ENCODE measurements at places on chromosomes 6 and 20.
A peak's percentile ranks its signal among the peaks of the same experiment; 100 is the strongest.

GRCh38 chr6:150450918-150451317 lies 82.1 kb downstream of the IYD start:
- DNase-seq: no peak

DNA sequence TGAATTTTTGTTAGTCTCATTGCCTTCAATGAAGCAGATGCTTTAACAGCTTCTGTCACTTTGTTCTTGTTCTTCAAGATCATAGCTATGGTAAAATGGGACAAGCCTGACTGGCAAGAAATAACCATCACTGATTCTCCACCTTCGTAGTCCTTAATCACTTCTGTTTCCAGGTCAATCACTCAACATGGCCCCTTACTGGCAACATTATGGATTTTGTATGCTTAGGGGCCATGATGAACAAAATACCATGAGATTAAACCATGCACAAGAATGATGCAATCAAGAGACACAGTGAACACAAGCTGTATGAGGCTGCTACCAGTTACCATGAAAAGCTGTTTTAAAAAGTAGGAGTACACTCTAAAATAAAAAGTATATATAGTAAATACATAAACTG lies 32.8 kb downstream of the ADNP start:
- DNase-seq: no peak

GRCh38 chr20:8530022-8530421 lies 398.0 kb downstream of the PLCB1 start:
- DNase-seq: no peak

DNA sequence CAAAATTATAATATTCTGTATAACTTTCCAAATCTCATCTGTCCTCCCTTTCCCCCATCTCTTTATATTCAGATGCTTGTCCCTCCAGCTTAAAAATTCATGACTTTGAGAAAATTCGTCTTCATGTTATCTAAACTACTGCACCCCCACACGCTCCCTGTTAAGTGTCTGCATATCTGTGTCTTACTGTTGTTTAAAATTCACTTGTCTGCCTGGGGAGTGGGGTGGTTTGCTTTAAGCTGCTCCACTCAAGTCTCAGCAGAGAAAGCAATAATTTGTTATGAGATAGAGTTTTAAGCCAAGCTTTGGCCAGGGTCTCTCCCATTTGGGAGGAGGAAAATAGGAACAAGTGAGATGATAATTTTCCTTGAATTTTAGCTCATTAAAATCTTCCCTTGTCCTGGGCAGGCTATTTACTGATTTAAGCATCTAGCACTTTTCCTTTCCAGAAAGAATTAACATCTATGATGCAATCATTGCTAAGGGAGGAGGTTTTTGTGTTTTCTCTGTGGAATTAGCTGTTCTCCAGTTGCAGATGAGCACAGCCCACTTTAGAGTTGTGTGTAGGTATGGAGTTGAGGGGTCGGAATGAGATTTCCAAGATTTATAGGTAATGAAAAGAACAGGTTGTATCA lies 36.8 kb downstream of the MTHFD1L start:
- DNase-seq: no peak

DNA sequence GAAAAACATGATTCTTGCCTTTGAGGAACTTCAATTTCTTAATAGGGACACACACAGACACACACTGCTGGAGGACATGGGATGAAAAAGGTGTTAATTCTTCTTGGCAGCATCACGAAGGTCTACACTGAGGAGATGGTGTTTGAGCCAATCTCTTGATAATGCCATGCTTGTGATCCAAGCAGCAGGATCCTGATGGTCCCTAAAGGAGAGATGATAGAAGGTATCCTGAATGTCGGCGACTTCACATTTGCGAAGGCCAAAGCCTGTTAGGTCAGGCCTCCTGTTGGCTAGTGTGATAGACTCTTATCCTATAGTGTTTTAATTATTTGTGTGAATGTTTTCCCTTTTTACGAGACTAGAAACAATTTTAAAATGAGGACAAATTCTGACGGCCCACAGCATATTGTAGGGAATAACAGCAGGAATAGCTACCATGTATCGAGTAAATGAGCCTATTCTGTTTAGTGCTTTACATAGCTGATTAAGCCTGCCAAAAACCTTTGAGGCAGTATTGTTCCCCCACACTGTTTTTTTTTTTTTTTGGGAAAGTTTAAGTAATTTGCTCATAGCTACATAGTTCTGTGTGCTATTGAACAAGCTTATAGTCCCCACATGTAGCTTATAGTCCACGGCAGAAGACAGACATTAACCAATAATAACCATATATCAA lies 15.3 kb upstream of the TFB1M start:
- no peak for DNase-seq

- no peak for DNase-seq
These were observed 418.5 kb upstream of the BTBD3 start for GRCh38 chr20:11499101-11499634.

- no peak for DNase-seq
These were observed 289.6 kb downstream of the RIMS1 start for GRCh38 chr6:72175916-72176315.

DNA sequence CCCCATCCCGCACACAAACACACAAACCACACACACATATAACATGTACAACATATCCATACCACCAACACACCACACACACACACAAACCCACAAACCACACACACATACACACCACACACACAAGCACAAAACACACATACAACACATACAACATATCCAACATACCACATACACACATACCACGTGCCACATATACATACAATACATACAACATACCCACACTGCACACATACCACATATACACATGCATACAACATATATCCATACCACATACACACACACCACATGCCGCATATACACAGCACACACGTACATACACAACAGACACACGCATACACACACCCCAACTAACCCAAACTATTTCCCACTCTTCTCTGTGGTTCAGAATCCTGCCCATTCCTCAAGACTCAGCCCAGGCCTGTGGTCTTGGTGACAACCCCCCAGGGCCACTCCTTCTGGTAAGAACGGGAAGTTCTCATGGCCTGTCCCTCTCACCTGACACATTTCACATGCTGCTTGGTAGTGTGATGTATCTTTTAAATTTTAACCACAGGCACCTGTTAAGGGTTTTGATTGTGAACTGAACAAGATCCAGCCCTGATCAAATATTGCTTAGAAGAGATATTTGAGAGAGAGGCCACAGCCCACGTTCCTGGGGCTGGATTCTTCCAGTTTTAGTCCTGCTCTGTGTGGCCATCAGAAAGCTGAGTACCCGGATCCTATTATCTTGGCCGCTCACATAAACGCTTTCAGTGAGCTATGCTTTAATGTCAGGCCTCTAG lies 55.9 kb upstream of the KCNK16 start:
- DNase-seq: no peak

GRCh38 chr20:4088766-4089165 lies 73.4 kb upstream of the RNF24 start:
- DNase-seq: no peak

DNA sequence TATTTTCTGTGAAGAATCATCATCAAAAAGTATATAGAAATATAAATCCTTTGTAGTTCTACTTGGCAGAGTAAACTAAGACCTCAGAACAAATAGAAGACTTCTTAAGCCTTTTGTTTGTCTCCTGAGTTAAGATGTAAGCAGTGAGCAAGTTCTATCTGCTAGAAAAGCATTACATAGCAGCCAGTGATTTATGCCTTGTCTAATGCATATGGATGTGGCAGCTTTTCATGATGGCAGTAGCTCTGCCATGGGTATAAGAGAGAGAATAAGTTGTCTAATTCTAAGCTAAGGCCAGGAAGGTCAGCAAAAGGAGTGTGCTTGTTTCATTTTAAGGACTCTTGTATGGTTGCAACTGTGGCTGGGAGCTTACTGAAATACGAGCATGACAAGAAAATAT lies 920.2 kb downstream of the GRIK2 start:
- DNase-seq: no peak

DNA sequence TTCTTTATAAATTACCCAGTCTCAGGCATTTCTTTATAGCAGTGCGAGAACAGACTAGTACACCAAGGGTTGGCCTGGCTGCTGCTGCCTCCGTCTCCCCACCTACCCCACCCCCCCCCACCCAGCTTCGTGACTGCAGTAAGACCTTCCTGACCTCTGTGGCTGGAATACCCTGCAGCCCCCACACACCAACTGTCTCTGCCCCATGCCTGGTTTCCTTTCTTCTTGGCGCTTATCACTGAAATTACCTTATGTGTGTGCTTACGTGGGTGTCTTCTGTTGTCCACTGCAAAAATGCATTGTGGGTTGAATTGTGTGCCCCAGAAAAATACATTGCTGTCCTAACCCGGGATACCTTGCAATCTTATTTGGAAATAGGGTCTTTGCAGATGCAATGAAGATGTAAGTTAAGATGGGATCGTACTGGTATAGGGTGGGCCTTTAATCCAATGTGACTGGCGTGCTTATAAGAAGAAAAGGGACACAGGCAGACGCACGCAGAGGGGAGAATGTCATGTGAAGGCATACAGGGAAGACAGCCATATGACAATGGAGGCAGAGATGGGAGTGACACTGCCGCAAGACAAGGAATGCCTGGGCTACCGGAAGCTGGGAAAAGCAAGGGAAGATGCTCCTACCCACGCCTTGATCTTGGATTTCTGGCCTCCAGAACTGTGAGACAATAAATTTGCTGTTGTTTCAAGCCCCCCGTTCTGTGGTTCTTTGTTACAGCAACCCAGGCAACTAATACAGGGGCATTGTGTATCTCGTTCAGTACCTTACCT lies 15.4 kb downstream of the SYNJ2 start:
- DNase-seq: no peak

- DNase-seq: no peak
These were observed 1087.6 kb upstream of the CITED2 start for GRCh38 chr6:140462076-140462452.

DNA sequence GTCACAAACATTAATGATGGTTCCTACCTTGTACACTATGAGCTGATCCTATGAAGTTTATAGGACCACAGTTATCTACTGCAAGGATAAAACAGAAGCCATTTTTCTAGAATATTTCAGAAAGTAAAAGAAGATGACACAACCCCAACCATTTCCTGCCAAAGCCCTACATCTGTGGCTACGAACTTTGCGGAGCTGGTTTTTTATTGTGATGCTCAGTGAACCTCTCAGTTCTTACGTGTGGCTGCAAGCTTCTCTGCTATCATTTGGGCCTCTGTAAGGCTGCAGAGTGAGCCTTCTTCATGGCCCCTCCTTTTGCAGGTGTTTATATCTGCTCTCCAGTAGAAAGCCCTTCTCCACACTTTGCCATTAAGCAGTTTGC lies 17.8 kb upstream of the TAGAP start:
- no peak for DNase-seq

- peak; percentile 50 for DNase-seq
These were observed at the start of gene ANKS1A for GRCh38 chr6:34888874-34889555. Gene ANKS1A, plus strand, starts transcription at chr6:34889255. Its CDS starts 148 bp downstream, at chr6:34889403.

DNA sequence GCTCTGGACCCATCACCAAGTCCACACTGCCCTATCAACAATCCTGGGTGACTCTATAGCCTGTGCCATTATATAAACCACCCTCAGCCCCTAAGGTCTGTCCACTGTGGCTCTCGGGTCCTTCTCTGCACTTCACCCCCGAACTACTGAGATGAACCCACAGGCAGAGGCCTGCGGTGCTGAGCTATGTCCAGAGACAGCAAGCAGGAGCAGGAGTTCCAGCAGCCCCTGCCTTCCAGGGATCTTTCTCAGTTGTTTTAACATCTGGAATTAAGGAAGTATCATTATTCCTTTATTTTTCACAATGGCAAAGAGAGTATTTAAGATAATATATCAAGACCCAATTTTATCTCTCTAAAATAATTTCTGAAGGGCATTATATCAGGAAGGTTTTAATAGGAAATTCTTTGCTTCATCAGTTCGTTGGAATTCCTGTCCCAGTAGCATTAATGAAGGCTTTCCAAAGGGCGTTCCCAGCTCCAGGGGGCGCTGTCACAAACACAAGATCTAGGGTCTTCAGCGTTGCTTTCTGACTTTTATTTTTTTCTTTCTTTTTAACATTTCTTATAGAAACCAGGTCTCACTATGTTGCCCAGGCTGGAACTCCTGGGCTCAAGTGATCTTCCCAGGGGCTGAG lies 27.3 kb downstream of the RRBP1 start:
- DNase-seq: no peak

DNA sequence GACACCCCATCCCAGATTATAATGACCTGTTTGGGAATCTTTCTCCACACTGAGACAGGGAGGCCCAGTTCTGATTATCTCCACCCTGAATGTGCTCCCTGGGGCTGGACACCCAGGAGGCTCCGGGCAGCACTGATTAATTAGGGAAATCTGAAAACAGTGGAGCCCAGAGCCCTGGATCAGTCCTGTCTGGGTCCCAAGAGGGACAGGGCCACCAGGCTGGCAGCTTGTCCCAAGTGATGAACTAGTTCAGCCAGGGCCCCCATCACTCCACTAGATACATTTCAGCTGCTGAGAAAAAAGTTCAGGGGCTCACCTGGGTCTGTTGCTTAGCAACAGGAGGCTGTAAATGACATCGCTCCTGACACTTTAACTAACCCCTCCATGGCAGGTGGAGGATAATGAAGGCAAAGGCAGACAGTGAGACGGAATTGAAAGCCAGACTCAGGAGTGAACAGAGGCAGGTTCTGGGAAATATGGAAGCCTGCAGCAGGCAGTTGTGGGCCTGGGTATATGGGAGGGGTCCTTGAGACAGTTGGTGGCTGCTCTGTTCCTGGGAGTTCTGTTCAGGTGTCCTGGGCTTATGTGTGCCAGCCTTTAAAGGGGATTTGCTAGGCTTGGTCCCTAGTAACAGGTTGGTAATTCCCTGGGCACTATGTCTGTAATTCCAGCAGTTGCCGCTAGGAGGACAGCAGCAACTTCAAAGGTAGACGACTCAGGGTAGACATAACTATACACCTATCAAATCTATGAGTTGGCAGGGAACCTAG lies 78.3 kb upstream of the CTNNBL1 start:
- DNase-seq: no peak

DNA sequence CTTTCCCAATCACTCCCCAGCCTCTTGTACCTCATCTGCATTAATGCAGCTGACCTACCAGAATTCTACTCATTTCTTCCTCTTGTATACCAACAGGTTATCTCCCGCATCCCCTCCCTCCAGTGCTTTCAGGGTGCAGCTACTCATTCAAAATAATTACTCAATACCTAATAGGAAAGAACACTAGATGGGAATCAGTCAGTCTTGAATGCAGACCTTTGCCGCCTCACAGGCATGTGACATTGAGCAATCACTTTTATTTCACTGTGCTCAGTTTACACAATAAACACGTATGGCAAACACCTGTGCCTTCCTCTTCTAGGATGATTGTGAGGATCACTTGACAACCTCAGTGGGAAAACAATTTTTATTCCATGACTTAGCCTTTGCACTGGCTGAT lies 13.3 kb downstream of the ZSCAN31 start:
- no peak for DNase-seq

DNA sequence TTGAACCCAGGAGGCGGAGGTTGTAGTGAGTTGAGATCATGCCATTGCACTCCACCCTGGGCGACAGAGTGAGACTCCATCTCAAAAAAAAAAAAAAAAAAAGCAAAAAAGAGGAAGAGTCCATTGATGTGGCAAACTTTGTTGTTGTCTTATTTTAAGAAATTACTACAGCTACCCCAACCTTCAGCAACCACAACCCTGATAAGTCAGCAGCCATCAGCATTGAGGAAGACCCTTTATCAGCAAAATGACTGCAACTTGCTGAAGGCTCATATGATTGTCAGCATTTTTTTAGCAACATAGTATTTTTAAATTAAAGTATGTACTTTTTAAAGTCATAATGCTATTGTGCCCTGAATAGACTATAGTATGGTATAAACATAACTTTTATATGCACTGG lies 48.8 kb downstream of the ZFP64 start:
- no peak for DNase-seq

GRCh38 chr20:45432294-45432693 lies 16.4 kb downstream of the PIGT start:
- no peak for DNase-seq

GRCh38 chr6:113690281-113691259 lies 166.6 kb upstream of the MARCKS start:
- DNase-seq: no peak

GRCh38 chr6:149089510-149089909 lies 228.0 kb upstream of the TAB2 start:
- no peak for DNase-seq

All from cerebellar nuclear complex (tissue), 1 donor.